Occipital lobe (tissue), 3 donors: ENCODE measurements at places on chromosomes 6 and 20. TPM values are rescaled to one million over a fixed set of nuclear protein-coding genes. Genes with fewer than 3 reads are reported as not detected.

DNA sequence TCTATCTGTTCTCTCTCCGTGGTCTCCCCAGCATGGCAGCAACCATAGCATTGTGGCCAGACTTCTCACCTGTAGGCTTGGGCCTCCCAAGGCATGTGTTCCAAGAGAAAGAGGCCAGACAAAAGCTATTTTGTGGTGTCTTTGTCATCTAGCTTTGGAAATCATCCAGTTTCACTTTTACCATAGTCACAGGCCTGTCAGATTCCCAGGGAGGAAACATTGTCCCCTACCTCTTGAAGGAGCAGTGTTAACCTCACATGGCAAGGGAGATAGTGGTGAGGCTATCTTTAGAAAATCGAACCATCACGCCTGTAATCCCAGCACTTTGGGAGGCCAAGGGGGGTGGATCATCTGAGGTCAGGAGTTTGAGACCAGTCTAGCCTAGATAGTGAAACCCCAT, 42.3 kb upstream of the RALGAPA2 start:
- DNase-seq = no peak

DNA sequence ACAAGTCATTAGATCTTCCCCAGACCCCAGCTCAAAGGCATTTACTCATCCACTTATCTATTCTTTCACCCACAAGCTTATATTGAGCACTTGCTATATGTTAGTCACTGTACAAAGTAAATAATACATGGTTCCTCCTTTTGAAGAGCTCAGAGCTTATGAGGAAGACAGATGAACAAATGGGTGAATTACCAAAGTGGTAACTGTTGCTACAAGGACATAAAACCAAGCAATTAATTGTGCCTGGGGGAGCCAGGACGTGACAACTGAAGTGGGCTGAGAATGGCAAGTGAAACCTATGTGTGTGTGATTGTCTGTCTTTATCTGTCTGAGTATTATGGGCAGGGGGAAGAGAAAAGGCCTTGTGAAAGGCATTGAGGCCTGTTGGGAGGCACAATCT, 45.6 kb upstream of the AKIRIN2 start:
- no peak for DNase-seq

DNA sequence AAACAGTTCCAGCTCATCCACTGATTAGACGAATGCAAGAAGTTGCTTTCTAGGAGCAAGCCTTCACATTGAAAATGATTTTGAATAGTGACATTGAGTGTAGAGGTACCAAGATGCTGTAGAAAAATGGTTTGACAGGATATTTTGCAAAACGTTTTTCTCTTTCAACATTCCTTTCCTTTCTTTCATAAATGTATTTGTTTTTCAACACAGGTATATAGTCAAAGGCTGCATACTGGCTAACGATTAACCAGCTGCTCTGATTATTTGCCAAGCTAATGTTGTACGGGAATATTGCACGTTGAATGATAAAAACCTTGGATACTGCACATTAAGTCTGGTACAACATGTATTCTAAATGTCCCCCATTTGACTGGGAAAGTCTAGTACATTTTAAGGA, 78.8 kb upstream of the TENT5A start:
- no peak for DNase-seq

GRCh38 chr20:38926934-38927616, 858 bp downstream of the FAM83D start:
- no peak for DNase-seq

DNA sequence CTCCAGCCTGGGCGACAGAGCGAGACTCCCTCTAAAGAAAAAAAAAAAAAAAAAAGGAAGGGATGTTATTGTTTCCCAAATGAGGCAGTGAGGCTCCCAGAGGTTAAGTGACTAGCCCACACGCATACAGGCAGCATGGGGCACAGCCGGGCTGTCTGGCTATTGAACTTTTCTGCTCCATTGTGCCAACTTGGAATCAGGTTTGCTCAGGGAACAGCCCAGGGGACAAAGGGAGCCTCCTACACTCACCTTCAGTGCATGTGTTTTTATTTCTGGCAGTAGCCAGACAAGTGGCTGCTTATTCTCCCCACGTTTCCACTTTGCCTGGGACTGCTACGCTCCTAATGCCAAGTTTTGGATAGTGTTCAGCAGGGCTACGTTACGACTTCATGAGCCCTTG, 10.7 kb downstream of the ETV7 start:
- no peak for DNase-seq

GRCh38 chr6:144883915-144884314, 598.8 kb downstream of the UTRN start:
- DNase-seq = no peak

- DNase-seq = no peak
These were observed 116.3 kb downstream of the ANKRD60 start for GRCh38 chr20:58112017-58112781.

DNA sequence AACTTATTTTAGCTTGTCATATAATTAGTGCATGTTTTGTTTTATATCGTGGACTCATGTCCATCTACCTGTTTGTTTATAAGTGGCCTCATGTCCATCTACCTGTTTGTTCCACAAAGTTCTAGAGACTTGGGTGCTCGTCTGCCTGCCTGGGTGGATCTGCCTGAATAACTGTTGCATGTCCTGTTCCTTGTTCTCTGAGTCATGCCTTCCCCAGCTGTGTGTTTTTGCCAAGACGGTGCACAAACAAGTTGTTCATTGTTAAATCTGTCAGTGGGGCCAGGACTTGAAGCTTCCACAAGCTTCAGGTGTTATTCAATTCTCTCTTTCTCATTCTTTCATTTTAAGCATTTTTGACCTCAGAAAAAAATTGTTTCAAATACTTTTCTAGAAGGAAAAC, 358.0 kb upstream of the CITED2 start:
- peak; percentile 6 for DNase-seq

DNA sequence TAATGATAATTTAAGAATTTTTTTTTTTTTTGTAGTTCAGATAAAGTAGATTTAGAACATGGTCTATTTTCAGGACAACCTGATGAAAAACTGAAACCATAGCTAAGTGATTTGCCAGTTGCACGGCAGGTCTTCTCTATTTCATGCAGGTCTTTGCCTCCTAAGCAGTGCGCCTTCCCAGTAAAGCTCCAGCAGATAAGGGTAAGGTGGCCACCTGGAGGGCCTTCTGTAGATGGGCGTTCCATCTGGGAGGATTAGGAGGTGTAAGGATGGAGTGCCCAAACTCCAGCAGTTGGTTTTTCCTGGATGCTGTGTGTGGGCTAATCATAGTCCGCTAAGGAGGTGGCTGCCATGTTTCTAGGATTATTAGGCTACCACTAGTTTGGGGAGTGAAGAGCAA, 107.1 kb downstream of the ARID1B start:
- no peak for DNase-seq

DNA sequence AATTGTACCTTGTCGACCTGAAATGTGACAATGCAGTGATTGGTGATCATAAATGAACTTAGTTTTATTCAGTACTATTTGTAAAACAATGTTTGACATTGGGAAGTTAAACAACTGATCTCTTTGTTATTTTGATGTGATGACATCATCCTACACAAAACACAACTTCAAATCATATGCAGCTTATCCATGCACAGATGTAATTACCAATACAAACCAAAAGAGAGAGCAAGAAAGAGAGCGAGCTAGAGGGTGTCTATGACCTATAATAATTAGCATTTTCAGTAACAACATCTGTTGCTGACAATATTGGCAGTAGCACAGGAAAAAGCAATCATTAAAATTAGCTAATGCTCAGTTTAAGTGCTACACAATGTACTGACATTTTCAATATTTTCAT, 320.9 kb downstream of the UTRN start:
- DNase-seq = no peak

GRCh38 chr6:169960521-169960885, 209.1 kb downstream of the ERMARD start:
- no peak for DNase-seq

DNA sequence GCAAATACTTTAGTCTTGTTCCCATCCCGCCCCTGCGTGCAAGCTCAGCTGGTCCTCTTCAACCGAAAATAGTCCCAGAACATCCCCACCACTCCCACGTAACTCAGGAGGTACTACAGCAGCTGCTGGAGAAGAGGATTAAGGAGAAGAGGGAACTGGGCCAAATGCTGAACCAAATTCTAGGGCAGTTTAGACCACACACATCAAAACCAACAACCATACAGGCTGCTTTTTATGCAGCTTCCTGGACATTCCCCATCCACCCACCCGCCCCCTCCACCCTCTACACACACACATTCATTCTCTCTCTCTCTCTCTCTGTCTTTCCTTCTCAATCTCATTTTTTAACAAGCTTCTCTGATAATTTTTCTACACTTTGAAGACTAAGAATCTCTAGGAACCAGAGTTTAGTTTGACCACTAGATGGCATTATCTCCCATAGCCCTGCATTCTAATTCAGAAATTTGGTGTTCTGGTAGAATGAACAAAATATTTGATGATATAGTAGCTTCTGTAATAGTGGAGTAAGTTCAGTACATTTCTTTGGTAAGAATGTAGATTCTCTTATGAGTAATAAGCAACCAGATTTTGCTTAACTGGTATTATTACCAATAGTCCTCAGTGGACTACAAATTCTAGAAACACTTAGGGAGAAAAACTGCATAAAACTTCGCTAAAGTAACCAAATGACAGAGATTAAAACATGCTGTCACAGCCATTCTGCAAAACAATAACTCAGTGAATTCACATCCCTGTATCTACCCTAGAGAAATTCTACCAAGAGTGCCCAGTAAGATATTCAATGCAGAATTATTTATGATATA, 52.1 kb upstream of the BEND6 start:
- peak; percentile 52 for DNase-seq

DNA sequence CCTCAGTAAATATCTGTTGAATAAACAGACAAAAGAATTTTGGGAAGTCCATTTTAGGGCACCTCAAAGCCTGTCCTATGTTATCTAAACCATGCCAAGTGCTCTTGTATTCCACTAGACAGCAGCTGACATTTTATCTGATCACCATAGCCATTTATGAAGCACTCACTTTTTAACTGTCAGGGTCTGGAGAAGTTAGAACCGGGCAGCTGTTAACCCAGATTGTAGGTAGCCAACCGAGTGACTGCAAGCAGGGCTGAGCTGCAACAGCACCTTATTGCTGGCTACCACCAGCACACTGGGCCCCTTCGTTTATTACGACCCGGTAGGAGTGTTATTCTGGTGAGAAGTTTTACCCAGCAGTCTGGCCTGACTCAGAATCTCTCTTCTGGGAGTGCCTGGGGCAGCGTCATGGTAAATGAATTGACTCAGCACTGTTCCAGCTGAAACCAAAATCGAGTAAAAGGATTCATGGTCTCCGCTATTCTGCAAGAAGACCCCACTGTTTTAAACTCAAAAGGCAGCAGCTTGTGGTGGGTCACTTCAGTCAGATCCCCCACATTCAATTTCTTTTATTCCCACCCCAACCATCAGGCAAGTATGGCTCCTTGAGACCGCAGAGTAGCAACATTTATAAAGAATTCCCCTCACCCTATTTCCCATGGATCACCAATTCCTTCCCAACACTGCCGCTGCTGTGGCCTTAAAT, 1.7 kb downstream of the UBE2V1 start:
- no peak for DNase-seq

- peak; percentile 75 for DNase-seq
These were observed 86.8 kb upstream of the SNAP25 start for GRCh38 chr20:10131732-10132345.

- DNase-seq = no peak
These were observed 57.7 kb downstream of the PPP1R16B start for GRCh38 chr20:38863024-38863851.

GRCh38 chr6:39078695-39079094, 30.1 kb downstream of the GLP1R start:
- DNase-seq = no peak

GRCh38 chr20:41509316-41510200, 108.6 kb downstream of the CHD6 start:
- DNase-seq = no peak

GRCh38 chr6:158211273-158212055, 43.3 kb downstream of the GTF2H5 start:
- DNase-seq = no peak

DNA sequence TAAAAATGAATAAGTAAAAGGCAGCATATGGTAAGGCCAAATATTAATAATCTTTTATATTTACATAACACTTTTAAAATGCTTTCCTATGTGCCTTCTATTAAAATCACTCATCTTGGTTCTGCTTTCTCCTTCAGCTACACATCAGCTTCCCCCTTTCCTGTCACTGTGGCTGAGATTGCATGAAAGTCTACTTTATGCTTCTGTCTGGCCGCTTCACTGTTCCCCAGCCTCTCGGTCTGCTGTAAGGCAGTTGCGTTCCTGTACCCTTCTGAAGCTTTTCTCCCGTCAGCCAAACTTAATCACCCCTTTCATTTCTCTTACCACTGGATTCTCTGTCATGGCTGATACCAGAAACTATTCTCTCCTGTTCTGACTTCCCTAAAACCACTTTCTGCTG, 34.6 kb downstream of the SOX4 start:
- no peak for DNase-seq

DNA sequence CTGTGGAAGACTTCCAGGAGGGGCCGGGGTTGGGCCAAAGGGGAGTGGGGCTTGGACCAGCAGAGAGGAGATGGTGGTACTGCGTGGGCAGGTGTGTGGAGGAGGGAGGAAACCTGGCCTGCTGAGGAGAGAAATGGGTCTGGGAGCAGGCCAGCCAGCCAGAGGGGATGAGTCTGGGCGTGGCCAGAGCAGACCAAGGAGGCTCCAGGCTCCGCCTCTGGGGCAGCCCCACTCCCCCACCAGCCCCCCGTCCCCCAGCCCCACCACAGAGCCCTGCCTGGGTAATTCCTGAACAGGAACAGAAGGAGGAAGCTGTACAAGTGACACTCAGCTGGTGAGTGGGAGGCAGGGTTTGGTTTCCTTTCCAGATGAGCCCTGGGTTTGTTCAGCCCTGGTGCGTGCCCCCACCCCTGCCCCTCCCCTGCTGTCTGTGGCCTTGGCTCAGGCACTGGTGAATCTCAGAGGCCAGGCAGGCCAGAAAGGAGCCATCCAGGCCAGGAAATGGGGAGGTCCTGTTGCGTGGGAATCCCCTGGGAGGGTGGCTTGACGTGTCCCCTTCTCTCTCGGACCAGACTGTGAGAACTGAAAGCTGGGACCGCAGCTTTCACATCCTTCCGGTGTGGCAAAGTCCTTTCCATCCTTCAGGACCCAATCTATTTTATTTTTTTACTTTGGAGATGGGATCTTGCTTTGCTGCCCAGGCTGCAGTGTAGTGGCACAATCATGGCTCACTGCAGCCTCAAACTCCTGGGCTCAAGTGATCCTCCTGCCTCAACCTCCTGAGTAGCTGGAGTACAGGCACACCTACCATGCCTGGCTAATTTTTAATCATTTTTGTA, 9.4 kb upstream of the SRC start:
- DNase-seq = peak; percentile 14

GRCh38 chr20:37647946-37648345, 45.9 kb upstream of the CTNNBL1 start:
- no peak for DNase-seq

Gene APCDD1L
- total RNA-seq = not detected

Gene WFDC5
- total RNA-seq = not detected

Gene SDCBP2
- 2.0 TPM for total RNA-seq

Gene BPI
- total RNA-seq = not detected

Gene TNNC2
- total RNA-seq = 1.2 TPM

Gene TREML1
- not detected for total RNA-seq

Gene LAMA5
- 11.2 TPM for total RNA-seq

Gene SUMO4
- total RNA-seq = 7.3 TPM

Gene CRISP2
- not detected for total RNA-seq

Gene SNAP25
- 92.5 TPM for total RNA-seq
